ENCODE measurements at places on chromosomes 4 and X.

GRCh38 chr4:95625020-95625419 lies 76.2 kb upstream of the UNC5C start:
- DNase-seq, result no peak

GRCh38 chrX:56385336-56385735 lies 153.2 kb downstream of the KLF8 start:
- no peak for DNase-seq

DNA sequence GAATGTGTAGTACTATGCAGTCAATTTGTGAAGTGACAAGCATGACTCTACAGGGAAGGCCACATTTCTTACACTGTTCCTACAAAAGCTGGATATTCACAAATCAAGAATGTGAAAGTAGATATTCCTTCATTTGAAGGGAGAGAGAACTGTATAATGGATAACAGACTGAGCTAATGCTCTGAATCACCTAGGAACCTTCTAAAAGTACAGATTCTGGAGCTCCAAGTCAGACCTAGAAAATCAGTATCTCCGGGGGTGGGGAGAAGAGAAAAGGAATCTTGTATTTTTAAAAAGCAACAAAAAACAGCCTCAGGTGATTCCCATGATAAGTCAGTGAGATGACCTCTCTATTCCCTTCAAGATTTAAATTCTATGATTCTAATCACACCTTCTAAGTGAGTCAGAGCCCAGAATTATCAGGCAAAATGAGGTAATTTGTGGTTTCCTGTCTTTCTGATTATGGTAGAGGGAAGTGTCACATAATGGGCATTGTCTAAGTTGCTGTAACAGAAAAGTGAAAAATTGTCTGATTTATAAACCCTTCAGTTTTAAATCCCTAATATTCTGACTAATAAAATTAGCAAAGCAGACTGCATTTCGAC lies 80.9 kb downstream of the IL21 start:
- DNase-seq, result no peak

DNA sequence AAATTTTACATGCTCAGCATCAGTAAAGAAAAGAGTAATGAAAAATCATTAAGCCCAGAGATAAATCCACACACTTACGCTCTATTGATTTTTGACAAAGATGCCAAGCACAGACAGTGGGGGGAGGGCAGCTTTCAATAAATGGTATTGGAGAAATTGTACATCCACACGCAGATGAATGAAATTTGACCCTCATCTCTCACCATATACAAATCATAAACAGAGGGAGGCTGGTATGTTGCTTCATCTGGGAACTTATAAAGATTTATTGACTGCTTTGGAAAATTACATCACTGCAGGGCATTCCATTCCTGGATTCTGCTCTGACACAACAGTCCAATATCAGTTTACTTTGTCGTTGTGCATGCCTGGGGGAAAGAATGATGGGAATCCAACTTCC lies 58.4 kb upstream of the XAGE1A start:
- DNase-seq, result no peak

GRCh38 chr4:123206016-123206415 lies 190.6 kb upstream of the SPRY1 start:
- DNase-seq, result no peak

- no peak for DNase-seq
Measured at GRCh38 chrX:115232933-115233496, 881 bp downstream of the LRCH2 start.

DNA sequence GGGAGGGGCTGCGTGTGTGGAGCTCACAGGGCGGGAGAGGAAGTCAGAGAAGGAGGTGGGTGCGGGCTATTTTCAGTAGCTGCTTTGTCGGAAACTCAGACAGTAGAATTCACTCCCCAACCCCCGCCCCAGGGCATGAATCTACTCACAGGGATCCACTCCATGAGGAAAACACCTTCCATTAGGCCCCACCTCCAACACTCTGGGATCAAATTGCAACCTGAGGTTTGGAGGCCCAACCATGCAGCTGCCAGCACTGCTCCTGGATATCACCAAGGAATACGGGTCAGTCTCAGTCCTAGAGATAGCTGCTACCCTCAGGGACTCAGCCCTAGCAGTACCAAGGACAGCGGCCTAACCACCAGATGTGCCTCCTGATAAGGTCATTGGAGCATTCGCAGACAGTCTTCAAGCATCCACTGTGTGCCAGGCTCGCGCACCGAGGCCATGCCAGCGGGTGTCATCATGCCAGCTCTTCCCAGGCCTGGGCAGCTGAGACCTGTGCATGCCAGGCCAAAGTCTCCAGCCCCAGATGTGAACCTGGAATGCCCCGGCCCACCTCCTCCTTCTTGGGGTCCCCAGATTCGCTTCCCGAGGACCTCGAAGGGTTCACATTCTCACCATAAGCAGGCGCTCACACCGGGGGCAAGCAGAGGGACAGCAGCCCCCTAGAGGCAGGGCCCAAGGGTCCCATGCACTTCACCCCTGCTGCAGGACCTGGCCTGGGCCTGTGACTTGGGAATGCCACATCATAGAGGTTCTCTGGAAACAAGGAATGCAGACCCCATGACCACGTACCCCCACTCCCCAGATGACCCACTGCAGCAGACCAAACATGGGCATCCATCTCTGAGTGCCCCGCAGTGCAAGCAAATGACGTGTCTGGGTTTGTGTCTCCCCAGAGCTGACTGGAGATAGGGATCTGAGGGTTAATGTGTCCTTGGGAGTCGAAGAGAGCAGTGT lies 102.3 kb downstream of the ADRA2C start:
- no peak for DNase-seq

DNA sequence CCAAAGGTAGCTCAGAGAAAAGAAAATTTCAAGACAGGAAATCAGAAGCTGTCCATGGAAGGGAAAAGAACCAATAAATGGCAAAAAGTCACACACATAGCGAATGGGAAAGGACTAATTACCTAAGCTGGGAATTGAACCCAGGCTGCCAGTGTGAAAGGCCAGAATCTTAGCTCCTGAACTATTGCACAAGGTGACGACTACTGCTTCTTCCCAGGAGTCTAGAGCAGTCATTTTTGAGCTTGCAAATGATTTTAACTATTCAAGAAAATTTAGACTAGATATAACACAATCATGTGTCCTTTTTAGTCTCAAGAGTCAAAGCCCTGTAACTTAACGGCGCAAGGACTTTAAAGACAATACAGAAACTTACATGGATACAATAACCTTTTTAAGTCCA lies 34.1 kb upstream of the ZNF81 start:
- no peak for DNase-seq

- no peak for DNase-seq
Measured at GRCh38 chrX:7028246-7028645, 119.3 kb upstream of the STS start.
